ENCODE measurements at places on chromosomes 6 and 20.

GRCh38 chr20:60331688-60332300 lies 373.6 kb downstream of the CDH26 start:
- DNase-seq = no peak

GRCh38 chr6:49072146-49072545 lies 390.9 kb downstream of the MMUT start:
- DNase-seq = no peak

- peak; percentile 51 for DNase-seq
Observed at GRCh38 chr6:90940812-90941481, 354.1 kb upstream of the MAP3K7 start.

GRCh38 chr20:25470045-25470444 lies 62.6 kb downstream of the GINS1 start:
- DNase-seq = peak; percentile 32

- no peak for DNase-seq
Observed at GRCh38 chr6:125957845-125958244, 1.3 kb downstream of the HINT3 start.

- DNase-seq = no peak
Observed at GRCh38 chr20:63310265-63310991, 17.4 kb downstream of the COL20A1 start.

DNA sequence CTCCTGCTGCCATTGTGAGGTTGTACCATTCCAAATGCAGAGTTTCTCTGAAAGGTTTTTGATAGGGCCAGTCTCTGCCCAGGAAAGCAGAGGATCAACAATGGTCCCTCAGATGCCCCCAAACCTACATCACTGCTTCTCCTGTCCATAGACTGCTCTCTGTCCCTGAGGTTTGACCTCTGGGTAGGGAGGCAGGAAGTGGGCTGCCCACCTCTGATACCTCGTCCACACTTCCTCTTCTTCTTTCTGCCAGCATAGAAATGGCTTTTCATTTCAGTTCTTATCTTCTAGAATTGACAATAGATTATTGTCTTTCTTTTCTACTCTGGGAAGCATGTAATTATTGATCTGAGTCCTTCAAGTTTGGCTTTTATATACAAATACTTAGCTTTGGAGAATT lies 170.6 kb downstream of the TRMT11 start:
- DNase-seq = no peak

DNA sequence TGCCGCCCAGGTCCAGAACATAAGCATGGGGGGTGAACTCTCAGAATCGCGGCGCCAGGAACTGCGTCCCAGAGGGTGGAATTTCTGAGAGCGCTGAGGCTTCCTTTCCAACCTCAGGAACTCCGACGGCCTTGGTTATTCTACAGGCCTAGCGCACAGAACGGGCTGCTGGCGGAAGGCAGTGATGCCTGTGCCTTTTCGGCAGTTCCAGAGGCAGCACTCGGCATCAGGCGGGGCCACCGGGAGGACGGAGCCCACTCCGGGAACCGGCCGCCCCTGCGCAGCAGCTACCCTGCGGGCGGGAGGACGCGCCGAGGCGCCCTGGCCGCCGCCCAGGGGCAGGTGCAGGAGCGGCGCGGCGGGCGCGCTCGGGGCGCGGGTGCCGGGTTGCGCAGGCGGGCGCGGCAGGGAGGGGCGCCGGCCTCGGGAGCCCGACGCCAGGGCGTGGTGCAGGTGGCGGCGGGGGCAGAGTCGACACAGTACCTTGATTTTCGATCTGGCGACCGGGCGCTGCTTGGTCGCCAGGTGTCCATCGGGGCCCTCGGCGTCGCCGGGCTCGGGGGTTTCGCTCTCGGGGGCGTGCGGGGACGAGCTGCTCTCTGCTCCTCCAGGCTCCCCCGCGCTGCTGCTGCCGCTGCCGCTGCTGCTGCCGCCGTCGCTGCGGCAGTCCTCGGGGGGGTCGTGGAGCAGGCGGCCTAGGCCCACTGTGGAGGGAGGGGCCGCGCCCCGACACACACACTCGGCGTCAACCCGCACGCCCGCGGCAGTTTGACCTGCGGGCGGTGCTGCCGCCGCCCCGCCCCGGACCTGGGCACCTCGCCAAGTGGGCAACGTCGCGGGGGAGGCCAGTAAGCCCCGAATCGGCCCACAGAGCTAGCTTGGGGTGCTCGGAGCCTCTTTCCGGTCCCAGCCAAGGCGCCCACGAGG lies 1.3 kb downstream of the OVOL2 start:
- no peak for DNase-seq

DNA sequence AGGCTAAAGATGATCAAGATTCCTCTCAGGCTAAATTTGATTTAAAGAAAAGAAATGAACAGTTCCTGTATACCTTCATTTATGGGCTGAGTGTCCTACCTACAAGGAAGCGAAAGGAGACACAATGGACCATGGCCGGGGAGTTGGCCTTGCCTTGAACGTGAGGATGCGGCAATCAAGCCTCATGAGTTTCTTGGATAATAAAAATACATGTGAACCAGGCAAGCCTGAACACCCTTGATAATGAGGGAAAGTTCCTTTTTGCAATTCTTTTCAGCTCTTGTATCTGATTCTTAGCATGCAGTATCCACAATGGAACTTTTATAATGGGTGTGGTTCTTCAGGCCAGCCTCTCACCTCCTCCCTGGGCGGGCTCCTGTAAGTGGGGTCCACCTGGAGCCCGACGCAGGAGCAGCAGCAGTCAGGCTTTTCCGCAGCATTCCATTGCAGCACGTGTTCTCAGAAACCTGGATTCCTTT lies 83.8 kb downstream of the RNASET2 start:
- no peak for DNase-seq

DNA sequence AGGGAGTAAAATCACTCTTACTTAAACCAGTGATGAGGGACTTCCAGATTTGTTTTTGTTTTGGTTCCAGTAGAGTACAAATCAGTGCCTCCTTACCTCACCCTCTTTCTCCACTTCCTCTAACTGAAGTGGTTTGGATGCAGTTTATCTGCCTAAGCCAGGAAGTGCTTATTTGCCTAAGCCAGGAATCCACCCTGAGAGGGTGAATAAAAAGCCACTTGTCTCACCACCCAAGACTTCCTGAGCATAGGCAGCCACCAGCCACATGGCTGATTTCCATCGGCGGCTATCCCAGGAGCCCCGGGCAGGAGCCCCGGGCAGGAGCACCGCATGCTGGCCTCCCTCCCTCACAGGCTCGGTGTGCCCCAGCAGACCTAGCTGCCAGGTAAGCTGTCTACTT lies 12.0 kb downstream of the LRP11 start:
- DNase-seq = no peak

DNA sequence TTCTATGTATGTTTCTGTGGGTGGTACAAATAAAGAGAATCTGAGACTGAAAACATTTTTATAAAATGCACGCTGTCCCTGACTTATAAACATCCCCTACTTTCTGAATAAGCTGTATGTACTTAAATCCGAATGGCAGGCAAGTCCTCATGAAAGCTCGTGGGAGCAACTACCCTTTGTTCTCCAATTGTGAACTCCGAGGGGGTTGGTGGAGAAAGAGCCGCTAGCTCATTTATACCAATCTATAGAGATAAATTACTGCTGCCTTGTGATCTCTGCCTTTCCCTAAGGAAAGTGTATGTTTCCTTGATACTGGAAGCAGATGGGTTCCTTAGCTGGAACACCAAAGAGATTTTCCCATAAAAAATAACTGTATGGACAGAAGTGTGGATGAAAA lies 84.5 kb downstream of the GJA10 start:
- no peak for DNase-seq

DNA sequence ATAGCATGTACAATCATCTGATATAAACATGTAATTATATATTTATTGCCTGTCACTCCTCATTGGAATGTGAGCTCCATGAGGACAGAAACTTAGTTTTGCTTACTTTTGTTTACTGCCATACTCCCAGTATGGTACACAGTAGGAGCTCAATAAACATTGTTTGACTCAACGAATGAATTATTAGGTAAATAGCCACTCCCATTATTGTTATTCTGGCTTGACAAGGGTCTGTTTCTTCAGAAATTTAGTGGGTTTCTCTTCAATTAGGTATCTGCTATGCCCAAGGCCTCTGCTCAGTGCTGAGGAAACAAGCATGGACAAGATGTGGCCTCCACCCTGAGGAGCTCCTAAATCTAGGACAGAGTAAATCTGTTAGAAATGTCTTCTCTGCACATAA lies 6.3 kb downstream of the BCL2L1 start:
- DNase-seq = no peak

DNA sequence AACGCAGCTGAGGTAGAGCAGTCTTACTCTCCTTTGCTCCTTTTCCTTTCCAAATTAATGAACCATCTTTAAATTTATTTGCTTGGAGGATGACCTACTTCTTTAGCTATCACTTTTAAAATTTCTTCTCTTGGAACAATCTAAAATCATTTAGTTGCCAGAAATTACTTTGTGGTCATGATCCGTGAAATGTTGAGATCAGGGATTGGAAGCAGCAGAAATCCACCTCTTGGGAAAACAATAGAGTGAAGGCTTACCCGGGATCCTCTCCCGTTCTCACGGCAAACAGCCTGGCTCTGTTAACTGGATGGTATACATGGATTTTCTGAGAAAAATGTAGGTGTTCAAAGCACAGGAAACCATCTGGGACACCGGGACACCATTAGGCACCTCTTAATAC lies 7.7 kb downstream of the AKAP12 start:
- DNase-seq = no peak

GRCh38 chr6:100780648-100781047 lies 100.5 kb downstream of the ASCC3 start:
- no peak for DNase-seq

DNA sequence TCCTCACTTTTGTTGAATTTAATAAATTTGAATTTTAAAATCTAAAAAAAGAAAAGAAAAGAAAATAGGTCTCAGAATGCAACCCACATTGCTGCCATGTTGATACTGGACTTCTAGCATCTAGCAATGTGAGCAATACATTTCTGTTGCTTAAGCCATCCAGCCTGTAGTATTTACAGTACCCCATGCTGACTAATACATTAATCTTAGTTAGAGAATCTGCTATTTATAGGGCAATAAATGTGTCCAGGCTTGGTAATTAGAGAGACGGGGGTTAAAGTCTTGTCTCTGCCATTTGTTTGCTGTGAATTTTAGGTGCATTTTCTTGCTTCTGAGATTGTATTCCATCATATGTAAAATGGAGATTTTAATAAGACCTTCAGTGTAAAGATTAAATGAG lies 471.3 kb downstream of the DHX35 start:
- DNase-seq = no peak

GRCh38 chr6:2853769-2854395 lies 12.2 kb upstream of the SERPINB1 start:
- peak; percentile 86 for DNase-seq

All from NCI-H460 (cell line).